ENCODE measurements at places on chromosomes 11 and 22.

- DNase-seq: no peak
Measured at GRCh38 chr11:17116117-17116516, 38.6 kb upstream of the RPS13 start.

GRCh38 chr22:27144321-27144720, 486.9 kb downstream of the MIAT start:
- DNase-seq: no peak

DNA sequence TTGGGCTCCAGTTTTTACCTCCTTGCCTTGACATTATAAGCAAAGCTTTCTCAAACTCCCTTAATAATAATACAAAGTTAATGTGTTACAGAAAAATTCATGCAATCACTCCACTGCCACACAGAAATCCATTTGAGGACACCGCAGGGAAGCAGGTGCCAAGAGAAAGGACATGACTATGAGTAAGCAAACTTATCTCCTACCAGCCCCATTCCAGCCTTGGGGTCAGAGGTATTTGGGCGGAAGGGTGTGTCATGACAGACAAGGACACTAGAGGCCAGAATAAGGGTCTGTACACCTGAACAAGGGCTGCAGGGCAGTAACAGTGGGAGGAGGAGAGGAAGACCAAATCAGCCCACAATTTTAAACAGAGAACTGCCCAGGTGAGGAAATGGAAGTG, 5.9 kb downstream of the GNG3 start:
- peak; percentile 79 for DNase-seq

DNA sequence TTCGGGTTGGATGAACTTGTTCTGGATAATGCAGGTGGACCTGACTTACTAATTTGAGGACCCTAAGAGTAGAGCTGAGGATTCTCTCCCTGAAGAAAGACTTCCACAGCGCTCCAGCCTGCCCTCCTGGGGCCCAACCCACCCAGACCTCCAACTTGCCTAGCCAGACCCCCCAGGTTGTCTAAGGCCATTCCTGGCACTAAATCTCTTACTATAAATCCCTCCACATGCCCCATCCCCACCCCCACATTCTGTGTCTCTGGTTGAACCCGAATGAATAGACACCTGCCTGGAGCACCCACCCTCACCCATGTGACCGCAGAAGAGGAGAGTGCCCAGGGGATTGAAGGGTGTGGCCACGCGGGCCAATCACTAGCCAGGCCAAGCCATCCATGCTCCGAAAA, 1480.0 kb downstream of the TBC1D22A start:
- no peak for DNase-seq

DNA sequence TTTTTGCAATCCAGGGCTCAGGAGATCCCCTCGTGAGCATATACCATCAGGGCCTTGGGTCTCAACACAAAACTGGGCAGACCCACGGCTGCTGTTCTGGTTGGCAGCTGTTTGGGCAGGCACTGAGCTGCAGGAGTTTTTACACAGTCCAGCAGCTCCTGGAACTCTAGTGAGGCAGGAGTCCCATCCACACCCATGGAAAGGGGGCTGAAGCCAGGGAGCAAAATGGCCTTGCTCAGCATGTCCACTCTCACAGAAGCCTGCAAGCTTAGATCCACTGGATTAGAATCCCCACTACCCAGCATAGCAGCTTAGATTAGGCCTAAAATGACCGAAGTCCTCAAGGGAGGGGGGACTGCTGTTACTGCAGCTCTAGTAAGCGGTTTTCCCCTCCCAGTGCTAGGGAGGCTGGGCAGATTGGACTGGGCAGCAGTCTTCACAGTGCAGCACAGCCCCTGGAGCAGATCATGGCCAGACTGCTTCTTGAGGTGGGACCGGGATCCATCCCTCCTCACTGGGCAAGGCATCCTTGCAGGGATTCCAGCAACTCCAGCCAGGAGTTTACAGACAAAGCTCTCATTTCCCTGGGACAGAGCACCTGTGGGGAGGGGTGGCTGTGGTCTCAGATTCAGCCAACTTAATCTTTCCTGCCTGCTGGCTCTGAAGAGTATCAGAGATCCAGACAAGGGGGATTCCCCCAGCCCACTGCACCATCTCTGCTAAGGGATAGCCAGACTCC, 36.4 kb upstream of the CARD16 start:
- no peak for DNase-seq

DNA sequence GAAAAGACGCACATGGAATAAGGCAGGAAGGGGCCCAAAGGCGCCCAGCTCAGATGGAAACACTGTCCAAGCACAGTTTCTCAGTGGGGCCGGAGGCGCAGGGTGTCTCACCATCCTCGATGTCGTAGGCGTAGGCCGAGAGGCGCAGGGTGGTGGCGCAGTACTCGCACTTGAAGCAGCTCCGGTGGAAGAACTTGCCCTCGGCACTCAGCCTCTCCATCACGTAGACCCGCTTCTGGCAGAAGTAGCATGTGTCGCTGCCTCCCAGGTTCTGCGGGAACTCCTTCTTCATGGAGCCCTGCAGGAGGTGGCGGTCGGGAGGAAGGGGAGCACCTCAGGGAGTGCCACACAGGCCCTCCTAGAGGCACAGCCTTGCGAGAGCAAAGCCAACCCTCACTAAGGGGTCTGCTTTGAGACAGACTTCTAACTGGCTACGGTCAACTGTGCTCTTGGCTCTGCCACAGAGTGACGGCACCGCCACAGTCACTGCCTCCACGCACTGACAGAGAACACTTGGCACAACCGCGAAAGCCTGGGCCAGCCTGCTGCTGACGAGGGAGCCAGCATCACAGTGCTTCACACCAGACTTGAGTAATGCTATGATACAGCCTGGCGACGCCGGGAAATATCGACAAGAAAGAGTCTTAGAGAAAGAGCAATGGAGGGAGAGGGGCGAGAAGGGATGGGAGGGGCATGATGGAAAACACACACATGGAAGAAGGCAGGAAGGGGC, 97.6 kb upstream of the BID start:
- no peak for DNase-seq

GRCh38 chr11:116176484-116177005, 596.2 kb downstream of the BUD13 start:
- no peak for DNase-seq

DNA sequence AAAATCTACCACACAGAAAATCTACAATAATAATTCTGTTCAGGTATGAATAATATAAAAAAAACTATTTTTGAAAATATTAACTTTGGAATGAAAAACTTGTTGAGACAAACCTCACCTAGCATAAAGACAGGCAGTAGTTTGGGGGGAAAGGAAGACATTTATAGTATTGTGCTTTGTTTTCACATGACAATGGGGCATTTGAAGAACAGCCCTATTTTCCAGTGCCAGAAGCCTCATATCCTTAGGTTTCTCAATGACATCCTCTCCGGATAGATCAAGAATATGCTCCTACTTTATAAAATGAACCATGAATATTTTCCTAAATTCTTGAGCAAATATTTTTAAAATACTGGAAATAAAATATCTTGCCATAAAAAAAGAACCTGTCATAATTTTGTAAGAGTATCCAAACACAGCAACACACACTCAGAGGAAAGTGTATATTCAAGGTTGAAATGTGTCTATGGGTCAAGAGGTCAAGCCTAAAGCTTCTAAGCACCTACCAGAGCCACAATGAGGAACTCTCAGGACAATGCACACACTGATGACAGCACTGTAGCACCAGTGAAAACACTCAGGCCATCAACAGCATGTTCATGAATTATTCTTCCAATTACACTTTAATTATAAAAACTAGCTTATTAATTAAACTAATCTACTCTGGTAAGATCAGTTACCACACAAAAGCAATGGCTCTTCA, 68.7 kb downstream of the MRTFA start:
- DNase-seq: no peak

- no peak for DNase-seq
Measured at GRCh38 chr11:41405812-41406211, 53.6 kb downstream of the LRRC4C start.

DNA sequence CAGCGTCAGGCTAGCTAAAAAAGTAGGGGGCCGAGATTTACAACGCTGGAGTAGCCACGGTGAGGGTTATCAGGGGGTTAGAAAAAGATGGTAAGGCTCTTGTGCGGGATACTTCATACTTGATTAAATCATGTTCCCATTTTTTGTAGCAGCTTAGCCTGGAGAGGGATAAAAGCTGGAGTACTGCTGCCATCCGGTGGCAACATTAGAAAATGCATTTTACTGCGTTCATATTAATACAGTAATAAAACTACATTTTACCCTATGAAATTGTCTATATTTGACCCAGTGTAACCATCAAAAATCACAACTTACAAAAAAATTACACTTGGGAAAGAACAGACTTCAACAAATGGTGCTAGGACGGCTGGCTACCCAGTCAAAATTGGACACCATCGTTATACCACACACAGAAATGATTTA, 17.3 kb downstream of the RPUSD4 start:
- DNase-seq: peak; percentile 67

DNA sequence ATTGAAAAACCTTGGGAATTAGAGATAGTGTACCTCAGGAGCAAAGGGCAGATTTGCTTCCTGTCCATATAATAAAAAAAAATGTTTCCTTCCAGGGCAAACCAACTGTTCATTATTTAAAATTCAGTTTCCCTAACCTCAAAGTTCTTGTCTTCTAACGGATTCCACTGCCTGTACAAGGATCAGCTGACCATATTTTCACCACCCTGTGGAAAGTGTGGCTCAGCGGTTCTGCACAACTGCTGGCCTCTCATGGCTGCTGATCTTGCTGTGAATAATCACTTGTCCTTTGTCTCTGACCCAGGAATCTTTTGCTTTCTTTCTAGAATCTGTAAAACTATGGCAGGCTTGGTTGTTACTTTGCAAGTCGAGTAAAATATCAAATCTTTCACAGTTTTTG, 1732.5 kb upstream of the RAG2 start:
- DNase-seq: no peak

DNA sequence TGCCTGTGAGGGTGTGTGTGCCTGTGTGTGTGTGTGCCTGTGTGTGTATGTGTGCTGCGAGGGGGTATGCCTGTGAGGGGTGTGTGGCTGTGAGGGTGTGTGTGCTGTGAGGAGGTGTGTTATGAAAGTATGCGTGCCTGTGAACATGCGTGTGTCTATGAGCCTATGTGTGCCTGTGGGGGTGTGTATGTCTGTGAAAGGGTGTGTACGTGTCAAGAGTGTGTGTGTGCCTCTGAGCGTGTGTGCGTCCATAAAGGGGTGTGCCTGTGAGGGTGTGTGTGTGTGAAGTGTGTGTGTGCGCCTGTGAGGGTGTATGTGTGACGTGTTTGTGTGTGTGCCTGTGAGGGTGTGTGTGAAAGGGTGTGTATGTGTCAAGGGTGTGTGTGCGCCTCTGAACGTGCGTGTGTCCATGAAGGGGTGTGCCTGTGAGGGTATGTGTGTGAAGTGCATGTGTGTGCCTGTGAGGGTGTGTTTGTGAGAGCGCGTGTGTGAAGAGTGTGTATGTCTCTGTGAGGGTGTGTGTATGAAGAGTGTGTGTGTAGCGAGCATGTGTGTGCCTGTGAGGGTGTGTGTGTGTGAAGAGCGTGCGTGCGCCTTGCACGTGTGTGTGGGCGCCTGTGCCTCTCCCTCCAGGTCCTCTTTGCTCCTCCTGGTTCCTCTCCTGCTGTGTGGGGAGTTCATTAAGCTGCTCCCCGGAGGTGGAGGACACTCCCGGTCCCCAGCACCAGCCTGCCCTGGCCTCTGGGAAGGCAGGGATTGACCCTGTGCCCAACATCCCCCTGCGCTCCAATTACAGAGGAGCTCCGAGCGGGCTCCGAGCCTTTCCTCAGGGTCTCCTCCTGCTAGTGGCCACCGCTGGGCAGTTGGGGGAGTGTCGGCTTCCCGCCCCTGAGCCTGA, 53.3 kb downstream of the CACNA1I start:
- DNase-seq: no peak

- DNase-seq: no peak
Measured at GRCh38 chr11:47109051-47109726, 67.5 kb downstream of the ARFGAP2 start.

DNA sequence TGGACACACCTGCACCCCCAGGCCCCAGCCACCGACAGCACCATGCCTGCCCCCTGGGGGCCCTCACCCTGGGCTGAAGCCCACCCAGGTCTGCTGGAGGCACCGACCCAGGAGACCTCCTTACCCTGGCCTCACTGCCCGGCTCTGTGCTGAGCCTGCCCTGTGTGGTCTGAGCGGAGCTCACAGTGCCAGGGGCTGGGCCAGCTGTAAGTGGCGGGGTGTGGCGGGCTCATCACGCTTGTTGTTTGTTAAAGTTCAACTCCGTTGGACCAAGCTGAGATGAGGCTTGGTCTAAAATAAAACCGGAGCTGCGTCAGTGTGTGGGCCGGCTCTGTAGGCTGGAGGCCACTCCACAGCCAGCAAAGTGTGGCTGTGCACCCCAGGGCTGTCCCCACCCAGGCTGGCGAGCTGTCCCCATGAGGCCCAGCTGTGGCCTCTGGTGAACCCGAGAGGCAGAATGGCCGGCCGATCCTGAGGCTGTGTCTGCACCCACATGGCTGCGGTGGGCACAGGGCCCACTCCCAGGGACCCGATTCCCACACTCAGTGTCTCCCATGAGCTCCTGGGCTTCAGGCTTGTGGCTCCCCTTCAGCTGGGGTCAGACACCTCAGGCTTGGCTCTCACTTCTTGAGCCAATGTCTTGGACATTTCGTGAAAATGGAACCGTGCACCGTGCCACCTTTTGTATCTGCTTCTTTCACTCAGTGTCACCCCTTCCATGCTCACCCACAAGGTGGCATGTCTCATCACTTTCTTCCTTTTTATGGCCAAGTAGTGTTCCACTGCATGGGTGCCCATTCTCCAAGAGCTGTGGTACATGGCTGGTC, 137.9 kb downstream of the CTTN start:
- no peak for DNase-seq

GRCh38 chr22:46352691-46353386, 17.3 kb downstream of the TRMU start:
- peak; percentile 58 for DNase-seq

GRCh38 chr22:37077802-37078448, 26.4 kb downstream of the KCTD17 start:
- peak; percentile 78 for DNase-seq

- DNase-seq: no peak
Measured at GRCh38 chr11:97234016-97234415, 844.2 kb downstream of the JRKL start.

DNA sequence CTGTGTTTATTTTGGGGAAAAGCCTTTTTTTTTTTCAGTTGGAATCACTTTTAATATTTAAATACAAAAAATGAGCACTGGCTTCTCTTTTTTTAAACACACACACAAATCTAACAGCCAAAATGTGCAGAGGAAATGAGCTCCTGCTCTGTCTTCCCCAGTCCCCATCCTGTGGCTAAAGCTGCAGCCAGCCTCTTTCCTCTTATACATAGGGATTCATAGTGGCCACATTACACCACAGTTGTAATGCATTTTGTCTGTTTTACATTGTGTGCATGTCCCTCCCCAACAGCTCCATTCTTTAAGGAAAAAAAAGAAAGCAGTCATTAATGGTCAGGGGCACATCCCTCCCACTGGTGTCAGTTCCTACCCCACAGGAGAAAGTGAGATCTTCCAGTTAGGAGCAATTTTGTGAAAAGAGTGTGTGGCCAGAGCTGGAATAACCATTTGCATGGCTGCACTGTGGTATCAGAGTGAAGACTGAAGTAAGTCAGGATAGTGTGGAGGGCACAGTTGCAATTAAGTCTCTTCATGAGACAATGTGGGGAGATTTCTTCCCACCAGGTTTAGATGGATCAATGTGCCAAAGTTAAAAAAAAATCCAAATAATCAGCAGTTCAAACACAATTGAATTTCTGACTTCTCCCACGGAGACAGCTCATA, 220.6 kb downstream of the TMEM135 start:
- no peak for DNase-seq

GRCh38 chr11:7603031-7603781, 70.1 kb downstream of the CYB5R2 start:
- no peak for DNase-seq

- peak; percentile 49 for DNase-seq
Measured at GRCh38 chr11:94788396-94788795, 20.2 kb downstream of the AMOTL1 start.

All from hepatocyte (in vitro differentiated cells).